A673 (cell line): ENCODE measurements at places on chromosomes 16 and 17.

DNA sequence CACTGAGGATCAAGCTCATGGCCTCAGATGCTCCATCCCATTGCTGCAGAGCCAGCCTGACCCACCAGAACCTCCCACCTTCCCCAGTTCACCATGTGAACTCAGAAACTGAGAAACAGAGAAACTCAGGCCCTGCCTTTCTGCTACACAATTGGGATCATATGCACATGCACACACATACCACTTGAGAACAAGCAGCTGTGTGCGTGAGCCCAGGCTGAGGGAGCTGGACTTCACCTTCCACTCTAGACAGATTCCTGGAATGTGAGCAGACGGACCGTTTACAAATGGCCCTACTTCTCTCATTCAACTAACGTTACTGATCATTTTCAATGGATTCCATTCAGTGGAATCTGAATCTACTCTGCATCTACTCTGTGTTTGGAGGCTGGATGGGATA lies 1.7 kb upstream of the SPEM2 start:
- no peak for DNase-seq

- no peak for DNase-seq
Observed at GRCh38 chr17:82013341-82013740, 9.3 kb downstream of the CENPX start.

DNA sequence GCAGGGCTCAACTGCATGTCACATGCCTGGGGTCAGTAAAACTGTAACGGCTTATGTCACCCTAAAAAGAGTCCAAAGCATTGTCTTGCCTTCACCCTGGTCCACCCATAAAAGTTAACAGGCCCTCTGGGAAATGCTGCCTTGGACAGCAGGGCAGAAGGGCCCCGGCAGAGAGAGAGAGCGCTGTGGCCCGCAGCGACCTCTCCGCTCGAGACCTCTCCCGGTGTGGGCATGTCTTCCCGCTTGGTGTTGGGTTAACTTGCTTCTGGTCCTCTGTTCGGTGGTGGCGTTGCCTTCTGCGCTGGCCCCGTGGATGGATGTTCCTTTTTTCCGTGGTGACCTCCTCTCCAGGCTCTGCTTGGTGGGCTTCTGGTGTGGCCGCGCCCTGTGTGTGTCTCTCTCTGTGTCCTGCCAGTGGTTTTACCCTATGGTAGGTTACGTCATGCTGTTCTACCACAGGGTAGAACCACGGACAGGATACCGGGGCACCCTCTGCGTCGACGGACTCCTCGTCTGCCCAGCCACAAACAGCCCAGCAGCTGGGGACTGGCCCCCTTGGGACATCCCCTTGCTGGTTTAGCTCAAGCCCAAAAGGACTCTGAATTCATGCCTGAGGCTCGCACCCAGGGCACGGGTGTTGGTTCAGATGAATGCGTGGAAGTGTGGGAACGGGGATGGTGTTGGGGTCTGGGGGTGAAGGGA lies 18.3 kb upstream of the CLEC18A start:
- DNase-seq, result no peak

DNA sequence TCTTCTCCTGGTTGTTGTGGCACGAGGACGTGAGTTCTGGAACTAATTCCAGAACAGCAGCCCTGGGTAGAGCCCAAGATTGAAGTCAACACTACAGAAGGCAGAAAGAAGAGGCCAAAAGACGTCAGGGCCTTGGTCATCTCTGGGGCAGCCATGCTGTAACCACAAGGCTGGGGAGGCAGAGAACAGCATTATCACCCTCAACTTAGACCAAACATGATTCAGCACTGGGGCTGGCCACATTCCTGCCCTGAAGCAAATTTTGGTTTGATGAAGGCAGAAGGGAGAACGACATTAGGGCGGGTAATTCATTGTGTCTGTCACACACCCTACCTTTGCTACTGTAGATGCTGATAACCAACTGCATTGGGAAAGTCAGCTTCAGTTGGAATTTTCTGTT lies 9.7 kb upstream of the ALOX15B start:
- DNase-seq, result no peak

DNA sequence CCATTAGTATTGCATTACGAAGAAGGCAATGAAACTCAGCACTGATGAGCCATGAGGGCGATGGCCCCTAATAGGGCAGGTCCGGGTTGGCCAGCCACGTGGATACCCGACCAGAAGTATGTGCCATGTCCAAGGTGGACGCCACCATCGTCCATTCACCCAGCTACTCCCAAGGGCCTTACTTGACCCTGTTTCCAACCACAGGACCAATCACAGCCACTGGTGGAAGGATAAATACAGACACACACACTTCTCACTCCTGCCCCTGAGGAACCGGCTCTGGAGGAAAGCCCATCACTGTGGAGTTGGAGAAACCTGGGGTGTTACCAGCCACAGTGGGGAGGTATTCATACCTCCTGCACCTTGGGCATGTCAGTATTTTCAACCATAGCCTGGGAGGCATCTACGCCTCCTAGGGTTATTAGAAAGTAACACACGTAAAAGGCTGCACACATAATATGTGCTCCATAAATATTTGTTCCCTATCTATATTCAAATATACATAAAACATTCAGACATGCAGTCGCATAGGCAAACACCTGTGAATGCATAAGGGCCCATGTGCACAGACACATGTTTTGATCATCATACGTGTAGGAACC lies 5.4 kb upstream of the ITGA3 start:
- no peak for DNase-seq

GRCh38 chr16:52411011-52411410 lies 135.9 kb downstream of the TOX3 start:
- peak; percentile 12 for DNase-seq

DNA sequence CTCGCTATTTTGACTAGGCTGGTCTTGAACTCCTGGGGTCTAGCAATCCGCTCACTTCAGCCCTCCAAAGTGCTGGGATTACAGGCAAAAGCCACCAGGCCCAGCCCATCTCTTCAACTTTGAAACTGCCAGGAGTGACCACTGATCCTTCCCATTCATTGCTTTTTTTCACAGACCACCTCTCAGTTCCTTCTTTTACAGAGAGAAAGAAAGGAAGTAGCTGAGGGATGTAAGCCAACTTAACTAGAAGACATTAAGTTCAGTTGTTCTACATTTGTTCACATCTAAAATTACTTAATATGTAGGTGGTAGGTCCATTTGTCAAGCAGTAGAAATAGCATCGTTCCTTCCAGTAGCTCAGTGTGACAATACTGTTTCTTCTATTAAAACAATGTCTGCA lies 219.8 kb downstream of the STX8 start:
- DNase-seq, result no peak

DNA sequence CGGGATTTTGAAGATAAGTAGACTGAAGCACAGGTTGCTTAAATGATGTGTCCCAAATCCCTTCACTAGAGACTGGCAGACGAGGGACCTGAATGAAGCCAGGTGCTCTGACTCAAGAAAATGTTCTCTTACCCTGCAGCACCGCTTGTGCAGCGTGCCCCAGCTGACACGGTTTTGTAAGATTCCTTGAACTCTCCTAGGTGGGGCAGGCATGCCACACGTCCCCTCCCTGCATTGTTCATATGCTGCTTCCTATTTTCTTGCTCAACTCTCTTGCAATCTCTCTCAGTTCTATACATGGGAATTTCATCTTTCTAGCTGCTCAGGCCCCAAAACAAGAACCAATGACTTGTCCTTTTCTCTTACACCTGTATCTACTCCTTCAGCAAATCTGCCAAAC lies 22.1 kb upstream of the HNF1B start:
- no peak for DNase-seq

GRCh38 chr16:82456683-82457082 lies 170.1 kb upstream of the CDH13 start:
- peak; percentile 70 for DNase-seq

- no peak for DNase-seq
Observed at GRCh38 chr17:13474073-13474800, 127.5 kb downstream of the HS3ST3A1 start.

DNA sequence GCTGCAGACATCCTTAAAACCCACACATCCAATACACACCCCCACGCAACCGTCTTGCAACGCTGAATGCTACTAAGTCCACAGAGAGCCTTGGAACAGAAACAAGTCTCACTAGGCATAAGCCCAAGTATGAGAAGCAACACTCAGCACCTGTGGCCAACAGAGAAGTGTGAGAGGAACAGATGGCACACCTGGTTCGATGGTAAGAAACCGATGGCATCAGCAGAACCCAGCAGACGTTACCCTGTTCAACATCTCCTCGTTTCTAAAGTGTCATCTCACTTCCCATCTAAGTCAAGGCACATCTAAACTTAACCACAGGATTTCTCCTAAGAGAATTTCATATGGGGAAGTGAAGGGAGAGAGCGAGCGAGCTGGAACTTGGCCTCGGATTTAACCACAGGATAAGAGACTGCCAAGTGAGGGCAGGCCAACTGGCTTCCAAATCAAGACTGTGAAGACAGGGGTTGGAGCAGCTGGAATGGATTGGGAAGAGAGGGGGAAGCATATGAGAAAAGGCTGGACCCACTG lies 41.0 kb downstream of the NXPH3 start:
- DNase-seq, result no peak

DNA sequence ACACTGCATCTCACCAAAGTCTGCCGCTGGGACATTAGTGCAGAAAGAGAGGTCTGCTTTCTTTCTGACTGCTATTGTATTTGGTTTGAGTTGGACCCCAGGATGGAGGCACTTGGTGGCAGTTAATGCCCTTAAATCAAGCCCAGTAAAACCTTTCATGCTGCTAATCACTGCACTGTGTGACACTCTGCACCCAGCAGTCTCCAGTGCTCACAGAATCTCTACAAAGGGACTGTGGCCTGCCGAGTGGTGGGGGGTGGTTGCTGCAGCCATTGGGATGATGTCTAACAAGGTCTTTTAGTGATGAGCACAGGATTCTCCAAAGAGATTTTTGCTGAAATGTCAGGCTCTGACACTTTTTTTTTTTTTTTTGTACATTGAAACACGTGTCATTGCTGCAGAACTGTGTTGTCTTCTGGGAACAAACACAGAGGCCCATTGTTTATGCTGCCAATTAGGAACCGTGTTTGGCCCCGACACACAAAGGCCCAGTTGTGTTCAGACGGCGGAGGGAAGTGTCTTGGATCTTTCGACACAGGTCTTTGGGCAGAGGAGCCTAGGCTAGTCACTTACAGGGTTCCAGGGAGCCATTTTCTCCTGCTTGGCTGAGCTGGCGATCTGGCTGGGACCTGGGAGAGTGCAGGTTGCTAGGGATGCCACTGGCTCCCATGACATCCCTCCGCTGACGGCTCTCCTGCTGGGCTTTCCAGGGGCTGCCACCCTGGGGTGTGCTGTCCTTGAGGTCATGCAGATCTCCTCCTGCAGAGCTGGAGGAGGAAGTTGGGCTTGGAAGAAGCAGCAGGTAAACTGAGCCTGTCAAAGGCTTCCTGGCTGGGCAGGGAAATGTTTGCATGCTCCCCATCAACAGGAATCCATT lies 16.2 kb upstream of the TNRC6C start:
- no peak for DNase-seq

- DNase-seq, result peak; percentile 69
Observed at GRCh38 chr17:2400474-2400866, 390 bp downstream of the MNT start.

GRCh38 chr16:63457869-63458268 lies 1421.6 kb upstream of the CDH8 start:
- DNase-seq, result no peak

DNA sequence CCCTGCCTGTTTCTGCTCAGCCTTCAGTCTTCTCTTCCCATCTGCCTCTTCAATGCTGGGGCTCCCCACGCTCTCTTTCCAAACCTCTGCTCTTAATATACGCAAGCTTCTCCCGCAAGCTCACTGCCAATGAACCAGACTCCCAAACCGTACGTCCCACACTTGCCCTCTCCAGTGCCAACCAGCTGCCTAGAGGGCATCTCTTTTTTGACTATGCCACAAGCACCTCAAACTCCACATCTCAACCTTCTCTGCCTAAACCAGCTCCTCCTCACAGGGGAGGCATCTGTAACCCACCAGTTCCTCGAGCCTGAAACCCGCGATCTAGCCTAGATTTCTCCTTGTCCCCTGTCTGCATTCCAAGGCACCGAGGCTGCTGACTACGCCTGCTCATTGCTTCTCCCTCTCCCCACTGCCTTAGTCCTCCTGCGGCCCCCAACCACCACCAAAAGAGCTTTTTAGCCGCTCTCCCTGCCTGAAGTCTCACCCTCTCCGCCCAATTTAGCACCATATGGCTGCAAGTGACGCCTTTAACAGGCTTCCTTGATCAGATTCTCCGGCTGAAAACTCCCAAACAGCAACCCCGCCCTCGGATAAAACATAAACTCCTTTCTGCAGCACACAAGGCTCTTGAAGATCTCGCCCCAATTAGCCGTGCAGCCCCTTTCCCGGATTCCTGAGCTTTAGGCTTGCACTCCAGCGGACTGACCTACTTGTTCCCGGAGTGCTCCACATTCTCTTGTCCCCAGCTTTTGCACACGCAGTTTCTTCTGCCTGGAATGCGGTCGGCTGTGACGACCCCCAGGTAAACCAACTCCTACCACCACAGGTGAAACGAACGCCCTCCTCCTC lies 1.5 kb downstream of the GGA2 start:
- peak; percentile 37 for DNase-seq

DNA sequence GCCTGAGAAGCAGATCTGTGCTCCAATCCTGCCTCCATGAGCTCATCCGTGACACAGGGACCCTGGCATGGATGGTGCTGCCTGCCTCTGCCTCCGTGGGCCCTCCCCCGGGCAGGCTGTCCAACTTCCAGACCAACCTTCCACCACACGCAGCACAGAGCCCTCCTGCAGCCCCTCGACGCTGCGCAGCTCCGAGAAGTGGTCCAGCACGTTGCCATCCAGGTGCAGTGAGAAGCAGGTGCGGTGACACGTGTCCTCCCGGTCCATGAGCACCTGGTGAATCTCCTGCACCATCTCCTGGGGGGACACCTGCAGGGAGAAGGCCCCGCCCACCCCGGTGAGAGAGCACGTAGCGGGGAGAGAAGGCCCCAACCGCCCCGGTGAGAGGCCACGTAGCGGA lies 8.4 kb downstream of the CLUH start:
- DNase-seq, result no peak

DNA sequence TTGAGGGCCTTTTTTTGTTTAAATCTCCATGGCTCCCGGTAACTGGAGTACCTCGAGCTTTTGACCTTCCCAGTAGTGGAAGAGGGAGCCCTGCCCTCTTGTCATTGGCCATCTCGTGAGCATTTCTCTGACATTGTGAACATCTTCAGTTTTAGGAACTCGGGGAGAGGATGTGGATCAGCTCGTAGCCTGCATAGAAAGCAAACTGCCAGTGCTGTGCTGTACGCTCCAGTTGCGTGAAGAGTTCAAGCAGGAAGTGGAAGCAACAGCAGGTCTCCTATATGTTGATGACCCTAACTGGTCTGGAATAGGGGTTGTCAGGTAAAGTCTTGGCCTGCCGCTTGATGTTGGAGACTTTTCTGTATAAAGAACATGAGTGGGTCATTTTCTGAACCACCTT lies 24.3 kb downstream of the NTAN1 start:
- DNase-seq, result no peak

DNA sequence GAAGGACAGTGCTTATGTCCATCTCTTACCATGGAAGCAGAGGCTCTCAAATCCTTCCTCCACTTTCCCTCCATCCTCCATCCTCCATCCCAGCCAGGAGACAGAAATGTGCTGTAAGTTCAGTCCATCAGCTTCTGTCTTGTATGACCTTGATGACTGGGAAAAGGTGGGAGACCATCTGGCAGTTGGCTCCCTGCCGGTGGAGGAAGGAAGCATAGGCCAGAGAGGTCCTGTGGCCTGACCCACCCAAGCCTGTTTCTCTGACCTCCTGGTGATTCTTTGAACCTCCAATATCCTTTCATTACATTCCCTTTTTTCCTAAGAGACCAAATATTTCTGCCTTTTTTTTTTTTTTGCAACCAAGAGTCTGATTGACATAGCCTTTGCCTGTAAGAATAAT lies 215.3 kb downstream of the ABCC12 start:
- DNase-seq, result no peak
